Esophagus muscularis mucosa (tissue), 4 donors: ENCODE measurements at places on chromosomes 3 and 15. TPM values are rescaled to one million over a fixed set of nuclear protein-coding genes. Genes with fewer than 3 reads are reported as not detected.

GRCh38 chr3:61537366-61537765, 24.0 kb upstream of the PTPRG start:
- no peak for DNase-seq

DNA sequence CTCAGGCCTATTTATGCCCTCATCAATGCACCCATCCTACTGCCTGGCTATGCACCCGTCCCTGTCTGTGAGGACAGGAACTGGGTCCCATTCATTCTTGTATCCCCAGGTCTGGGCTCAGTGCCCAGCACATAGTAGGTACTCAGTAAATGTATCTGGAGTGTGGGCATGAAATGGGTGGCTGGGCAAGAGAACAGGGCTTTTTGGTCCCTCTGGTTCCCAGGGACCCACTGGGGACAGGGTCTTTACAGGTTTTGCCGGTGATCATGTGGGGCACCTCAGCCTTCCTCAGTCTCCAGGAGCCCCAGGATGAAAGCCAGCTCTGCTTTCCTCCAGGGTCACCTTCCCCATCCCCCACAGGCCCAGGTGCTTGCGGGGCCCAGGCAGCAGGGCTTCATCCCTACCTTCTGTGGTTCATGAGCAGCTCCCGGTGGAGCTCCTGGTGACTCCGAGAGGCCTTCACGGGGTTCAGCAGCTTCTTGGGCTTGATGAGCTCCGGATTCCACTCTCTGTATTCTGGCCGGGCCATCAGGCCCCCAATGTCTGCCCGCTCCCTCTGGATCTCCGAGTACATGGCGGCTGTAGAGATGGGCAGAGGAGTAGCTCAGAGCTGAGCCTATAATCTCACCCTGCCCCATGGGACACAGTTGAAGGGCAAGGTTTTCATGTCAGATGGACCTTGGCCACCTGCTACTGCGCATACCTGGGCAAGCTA, 7.7 kb downstream of the FAM107A start:
- no peak for DNase-seq

DNA sequence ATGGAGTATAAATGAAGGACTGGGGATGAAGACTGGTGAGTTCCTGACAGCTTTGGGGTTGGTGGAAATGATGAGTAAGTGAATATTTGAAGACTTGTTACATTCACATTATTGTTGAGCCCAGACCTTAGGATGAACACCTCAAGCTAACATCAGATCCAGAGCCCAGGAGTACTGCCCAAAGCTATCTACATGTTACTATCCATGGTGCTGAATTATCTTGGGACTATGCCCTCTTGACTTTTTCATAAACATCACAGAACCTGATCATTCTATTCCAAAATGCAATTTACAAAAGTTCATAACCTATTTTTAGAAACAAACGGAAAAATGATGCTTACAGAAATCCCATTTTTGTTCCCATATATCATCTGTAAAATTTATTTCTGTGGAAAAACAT, 613.3 kb downstream of the TUSC7 start:
- DNase-seq: no peak

DNA sequence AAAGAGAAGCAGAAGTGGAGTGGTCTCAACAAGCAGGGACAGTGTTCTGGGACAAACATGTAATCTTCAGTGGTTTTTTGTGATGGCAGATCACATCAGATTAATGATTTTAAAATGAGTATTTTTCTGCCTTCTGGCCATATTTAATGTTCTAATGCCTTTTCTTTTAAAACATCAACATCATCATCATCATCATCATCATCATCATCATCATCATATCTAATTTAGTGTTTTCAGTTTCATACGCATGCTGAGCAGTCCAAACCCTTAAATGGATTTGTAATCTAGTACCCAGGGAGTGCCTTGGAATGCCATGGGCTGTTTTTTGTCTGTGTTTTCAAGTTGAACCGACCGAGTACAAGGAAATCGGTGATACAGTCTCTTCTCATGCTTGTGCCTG, 68.9 kb downstream of the CACNA2D3 start:
- no peak for DNase-seq

EID1 gene
- 391 TPM for total RNA-seq

DNA sequence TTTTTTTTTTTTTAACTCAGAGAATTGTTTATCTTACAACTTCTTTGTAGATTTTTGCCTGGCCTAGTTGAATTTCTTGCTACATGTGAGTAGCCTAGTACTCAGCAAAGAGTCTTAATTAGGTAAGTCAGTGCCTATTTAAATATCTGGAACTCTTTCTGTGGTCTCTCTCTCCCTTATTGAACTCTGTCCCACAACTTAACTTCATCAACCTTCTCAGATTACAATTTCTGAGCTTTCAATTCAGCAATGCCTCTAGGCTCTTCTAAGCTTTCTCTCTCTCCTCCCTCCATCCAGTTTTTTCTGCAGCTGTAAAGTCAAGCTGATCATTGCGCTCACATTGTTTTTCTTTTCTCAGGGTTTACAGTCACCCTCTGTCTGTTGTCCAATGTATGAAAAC, 517.6 kb upstream of the ROBO1 start:
- no peak for DNase-seq

- DNase-seq: no peak
Measured at GRCh38 chr15:27441120-27441519, 470.1 kb downstream of the GABRG3 start.

BOC gene
- total RNA-seq: 87.2 TPM

- no peak for DNase-seq
Measured at GRCh38 chr3:105187344-105187743, 179.4 kb upstream of the ALCAM start.

DNA sequence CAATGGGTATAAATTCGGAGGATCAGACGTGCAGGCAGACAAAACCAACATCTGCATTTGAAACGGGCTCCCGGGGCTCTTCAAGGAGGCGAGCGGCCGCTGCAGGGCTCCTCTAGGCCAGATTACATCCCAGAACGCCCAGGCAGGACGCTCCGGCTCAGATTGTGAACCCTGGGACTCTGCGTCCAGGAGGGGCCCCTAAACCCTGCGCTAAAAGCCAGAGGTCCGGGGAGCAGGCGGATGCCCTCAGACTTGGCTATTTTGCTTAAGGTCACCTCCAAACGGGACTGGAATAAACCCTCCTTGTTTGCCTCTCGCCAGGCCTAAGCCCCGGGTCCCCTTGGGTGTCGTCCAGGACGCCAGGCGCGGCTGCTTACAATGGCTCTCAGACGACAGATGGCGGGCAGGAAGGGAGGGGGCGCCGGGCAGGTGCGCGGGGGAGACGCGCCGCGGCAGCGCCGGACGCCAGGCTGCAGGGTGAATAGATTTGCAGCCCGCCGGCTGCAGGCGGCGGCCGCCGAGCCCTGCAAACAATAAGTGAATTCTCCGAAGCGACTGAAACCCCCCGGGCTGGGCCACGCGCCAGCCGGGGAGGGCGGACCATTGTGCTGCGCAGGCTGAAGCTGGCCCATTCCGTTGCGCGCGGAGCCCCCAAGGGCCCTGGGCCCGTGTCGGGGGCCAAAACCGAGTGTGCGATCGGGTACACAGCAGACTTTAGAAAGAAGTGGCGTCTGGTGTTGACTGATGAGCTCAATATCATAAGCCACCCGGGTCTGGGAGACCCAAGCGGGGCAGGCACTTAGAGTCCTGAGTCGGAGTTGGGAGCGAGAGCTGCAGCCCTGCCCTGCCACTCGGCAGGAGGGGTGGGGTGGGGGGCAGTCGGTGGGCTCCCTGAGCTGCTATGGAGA, 32.3 kb upstream of the AMOTL2 start:
- DNase-seq: no peak

FGF12 gene
- total RNA-seq: 4.6 TPM

DNA sequence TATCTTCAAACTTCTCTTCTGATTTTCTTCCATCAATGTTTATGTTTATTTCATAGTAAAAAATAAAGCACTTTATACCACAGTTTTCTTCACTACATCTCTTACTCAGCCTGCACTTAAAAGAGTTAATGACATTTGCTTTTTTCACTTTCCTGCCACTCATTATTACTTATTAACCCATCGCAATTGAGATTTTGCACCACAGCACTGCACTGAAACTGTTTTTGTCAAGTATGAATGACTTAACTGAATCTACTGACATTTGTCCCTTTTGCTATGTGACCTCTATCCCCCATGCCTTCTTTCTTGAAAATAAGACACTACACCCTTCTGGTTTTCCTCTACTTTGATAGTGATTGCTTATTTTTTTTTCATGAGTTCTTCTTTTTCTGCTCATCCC, 739.7 kb upstream of the DPPA4 start:
- no peak for DNase-seq

GRCh38 chr3:134361162-134361835, 12.9 kb downstream of the AMOTL2 start:
- DNase-seq: no peak

GRCh38 chr3:16916840-16917239, 32.1 kb downstream of the PLCL2 start:
- DNase-seq: no peak

GRCh38 chr15:50767332-50767861, 1.9 kb upstream of the SPPL2A start:
- DNase-seq: no peak

UPK1B gene
- total RNA-seq: not detected

TUSC7 gene
- not detected for total RNA-seq

DNA sequence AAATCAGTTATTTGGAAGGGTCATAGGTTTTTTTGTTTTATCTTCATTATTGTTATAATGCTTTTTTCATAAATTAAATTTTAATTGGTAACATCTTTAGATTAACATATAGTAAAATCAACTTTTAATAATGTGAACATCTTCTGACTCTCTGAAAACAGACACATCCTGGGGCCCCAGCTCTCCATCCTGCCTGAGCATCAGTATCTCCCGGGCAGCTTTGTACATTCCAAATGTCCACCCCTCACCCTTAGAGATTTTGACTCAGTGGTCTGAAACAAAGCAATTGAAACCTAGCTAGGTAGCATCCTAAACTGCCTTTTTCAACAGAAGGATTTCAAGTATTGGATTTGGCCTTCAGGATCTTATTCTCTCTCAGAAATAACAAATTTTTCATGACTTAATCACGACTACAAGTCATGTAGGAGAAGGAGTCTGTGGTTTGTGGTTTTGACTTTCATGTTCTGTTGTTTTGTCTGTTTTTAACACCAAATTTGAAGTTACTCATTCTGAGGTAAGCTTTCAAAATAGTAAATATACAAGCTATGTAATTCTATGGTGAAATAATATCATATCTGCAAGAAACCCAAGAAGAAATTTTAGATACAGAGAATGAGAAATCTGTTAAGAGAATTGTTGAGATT, 147.3 kb upstream of the UBE2E2 start:
- DNase-seq: no peak

UNC13C gene
- total RNA-seq: 4.2 TPM

TGM4 gene
- total RNA-seq: not detected

CYP1A2 gene
- not detected for total RNA-seq

DNA sequence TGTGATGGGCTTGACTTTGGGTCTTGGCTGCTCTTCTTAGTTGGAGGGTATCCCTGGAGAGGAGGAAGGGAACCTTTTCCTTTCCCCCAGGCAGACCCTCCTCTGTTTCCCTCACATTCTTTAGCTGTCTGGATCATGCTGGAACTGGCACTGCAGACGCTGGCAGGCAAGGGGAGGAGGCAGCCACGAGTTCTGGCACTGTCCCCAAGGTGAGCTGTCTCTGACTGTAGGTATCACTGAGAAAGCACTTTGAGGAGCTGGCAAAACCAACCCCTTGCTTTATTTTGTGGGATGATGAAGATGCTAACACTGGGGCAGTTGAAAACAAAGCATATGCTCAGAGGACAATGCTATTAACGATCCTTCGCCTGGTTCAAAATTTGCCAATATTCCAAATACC, 175.0 kb downstream of the SOX2 start:
- DNase-seq: no peak

SMAD6 gene
- total RNA-seq: 9.4 TPM

GRCh38 chr3:71800023-71800422, 15.1 kb upstream of the PROK2 start:
- DNase-seq: no peak

- no peak for DNase-seq
Measured at GRCh38 chr3:52232279-52233107, 6.5 kb downstream of the TWF2 start.

DNA sequence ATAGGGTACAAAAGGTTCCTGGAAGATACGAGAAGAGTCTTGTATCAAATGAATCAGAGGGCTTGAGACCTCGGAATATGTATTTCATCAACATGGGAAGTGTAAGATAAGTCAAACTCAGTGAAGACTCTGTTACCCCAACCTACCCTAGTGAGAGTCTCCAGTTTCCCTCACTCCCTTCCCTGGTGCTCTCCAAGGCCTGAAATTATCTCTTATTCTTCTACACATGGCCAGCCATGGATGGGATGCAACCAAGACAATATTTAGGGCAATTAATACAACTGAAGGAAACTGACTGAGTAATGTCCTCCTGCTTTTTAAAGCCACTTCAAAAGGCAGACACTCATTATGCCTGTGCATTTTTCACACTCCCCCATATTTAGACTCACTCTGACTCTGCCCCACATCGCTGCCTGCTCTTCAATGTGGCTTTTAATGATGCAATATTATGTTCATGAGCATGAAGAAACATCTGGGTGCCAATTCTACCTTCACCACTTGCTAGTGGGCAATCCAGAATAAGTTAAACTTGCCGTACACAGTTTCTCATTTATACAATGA, 137.1 kb upstream of the THBS1 start:
- no peak for DNase-seq

INSYN1 gene
- 12.5 TPM for total RNA-seq

BMF gene
- total RNA-seq: 7.6 TPM

DNA sequence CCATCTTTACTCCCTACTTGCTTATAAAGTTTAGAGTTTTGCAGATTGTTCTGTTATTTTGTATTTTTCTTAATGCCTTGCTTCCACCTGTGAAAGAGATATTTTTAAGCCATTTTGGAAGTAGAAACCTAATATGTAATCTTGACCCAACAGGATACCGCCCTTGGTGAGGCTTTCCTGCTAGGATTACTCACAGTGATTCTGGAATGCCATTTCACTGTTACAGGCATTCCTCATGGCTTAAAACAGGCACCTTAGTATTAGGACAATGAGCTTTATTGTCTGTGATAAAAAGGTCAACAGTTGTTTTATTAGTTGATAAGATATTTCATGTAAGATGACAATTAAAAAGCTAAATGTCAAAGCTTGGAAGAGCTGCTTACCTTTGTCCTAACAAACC, 58.2 kb downstream of the PHLDB2 start:
- no peak for DNase-seq

GPR15 gene
- total RNA-seq: not detected

DNA sequence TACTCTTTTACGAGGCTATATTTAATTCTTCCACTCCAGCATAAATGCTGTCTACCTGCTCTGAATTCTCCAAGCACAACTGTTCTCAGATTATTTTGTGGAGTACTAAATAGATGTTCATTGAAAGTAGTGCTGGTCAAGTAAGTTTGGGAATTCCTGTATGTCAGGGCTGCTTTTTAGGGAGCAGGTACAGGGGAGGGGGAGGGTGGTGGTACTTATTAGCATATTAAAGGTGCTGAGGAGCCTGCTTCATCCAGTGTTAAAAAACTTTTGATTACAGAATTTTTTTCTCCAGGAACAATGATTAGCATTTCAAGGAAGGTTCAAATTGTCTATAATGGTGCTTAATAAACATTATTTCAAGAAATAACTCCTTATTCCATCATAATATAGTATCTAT, 59.2 kb downstream of the PPM1L start:
- DNase-seq: no peak

TF gene
- 0.32 TPM for total RNA-seq

GRCh38 chr3:24451461-24452099, 43.1 kb downstream of the THRB start:
- DNase-seq: no peak

GRCh38 chr3:18179521-18179920, 245.6 kb downstream of the SATB1 start:
- no peak for DNase-seq
